ENCODE measurements at places on chromosomes 11 and 22.

GRCh38 chr22:37750596-37751162 lies 53.8 kb downstream of the TRIOBP start:
- no peak for DNase-seq

GRCh38 chr11:6476571-6476970 lies 2.8 kb upstream of the TRIM3 start:
- DNase-seq, result no peak

GRCh38 chr22:46517255-46517761 lies 20.1 kb downstream of the CELSR1 start:
- DNase-seq, result no peak

DNA sequence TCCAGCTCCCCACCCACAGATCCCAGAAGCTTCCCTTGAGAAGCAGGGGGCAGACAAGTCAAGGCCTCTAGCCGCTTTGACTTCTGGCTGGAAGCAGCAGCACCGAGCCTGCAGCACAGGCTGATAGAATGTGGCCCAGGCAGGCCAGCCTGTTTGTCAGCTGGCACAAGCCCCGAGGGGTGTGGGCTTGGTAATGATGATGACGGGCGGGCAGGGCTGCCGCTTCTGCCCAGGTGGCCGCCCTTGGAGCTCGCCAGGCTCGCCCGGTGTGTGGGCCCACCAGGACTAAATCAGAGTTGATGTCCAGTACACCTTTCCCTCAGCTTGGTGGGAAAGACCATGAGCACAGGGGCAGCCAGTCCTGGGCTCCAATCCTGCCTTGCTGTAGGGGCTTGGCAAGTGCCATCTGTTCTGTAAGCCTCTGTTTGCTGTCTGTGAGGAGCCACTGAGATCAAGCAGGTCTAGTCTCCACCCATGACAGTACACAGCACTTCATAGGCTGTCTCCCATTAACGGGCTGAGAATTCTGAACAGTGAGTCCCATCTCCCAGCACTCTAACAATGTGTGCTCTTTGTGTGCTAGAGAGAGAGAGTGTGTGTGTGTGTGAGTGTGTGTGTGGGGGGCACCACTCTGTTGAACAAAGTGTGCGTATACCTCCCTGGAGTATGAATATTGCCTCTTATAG lies 26.8 kb downstream of the MICAL2 start:
- DNase-seq, result no peak

DNA sequence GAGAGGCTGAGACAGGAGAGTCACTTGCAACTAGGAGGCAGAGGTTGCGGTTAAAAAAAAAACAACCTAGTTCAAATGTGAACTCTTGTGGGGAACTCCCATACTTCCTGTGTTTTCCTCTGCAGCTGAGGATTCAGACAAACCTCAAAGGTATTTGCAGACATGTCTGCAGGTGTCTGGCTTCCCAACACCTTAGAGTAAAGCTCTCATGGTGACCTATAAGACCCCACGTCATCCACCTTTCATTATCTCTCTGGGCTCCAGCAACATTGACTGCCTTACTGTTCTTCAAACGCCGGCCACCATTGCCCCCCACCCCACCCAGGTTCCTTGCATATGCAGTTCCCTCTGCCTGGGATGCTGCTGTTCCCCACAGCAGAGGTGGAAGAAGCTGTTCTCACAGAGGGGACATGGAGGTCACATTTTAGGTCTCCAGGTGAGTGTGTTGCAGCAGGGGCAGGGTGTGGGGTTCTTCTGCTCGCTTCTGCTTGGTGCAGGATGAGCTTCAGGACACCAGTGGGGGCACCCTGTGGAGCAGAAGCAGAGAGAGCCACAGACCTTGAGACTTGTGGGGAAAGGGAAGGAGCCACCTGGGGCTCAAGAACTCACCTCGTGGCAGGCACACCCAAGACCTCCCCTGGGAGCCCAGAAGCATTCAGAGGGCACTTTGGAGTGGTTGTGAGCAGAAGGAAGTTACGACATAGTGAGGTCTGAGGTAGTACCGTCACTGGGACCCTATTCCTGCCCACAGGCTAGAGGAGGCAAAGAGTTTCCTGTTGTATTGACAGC lies 203.2 kb downstream of the CSNK2A3 start:
- DNase-seq, result no peak

- no peak for DNase-seq
Observed at GRCh38 chr11:58597486-58598144, 18.8 kb downstream of the ZFP91 start.

GRCh38 chr22:49638788-49639187 lies 188.9 kb downstream of the BRD1 start:
- no peak for DNase-seq
